ENCODE measurements at places on chromosomes 12 and 14.

DNA sequence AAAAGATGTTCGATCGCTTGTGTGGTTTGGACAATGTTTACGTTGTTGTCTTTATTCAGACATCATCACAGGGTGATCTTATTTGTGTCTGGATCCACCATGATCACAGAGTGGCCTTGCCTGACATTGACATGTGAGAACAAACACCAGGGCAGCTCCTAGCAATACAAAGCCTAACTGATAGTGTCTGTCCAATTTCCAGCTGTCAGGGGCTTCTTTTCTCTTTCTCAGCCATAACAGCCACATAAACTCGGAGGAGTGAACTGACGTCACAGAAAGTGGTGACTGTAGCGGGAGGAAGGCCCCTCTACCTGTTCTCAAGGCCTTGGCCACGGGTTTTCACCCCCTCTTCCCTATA, 5.8 kb upstream of the SLC6A13 start:
- no peak for DNase-seq

- no peak for DNase-seq
These were observed 653.9 kb upstream of the TMEM132C start for GRCh38 chr12:127613056-127613455.

DNA sequence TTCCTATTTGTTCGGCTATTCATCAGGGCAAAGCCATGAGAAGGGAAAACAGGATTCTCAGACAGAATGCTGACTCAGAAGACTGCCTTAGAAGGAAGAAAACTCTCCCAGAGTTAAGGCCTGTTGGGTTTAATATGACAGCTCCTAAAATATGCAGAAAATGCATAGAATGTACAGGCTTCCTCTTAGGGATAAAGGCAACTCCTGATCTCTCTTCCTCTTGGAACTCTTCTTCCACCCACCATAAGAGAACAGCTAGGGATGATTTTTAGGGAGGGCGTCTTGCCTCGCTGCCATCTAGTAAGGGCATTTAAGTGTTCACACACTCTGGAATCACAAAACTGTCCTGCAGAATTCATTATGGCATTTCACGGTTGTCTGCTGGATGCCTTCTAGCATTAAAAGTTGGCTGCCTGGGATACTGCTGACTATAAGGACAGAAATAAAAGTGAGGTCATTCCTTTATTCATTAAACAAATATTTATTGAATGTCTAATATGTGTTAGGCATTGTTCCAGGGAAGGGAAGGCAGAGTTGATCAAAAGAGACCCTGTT, 73.7 kb downstream of the DCAF5 start:
- DNase-seq = no peak

- DNase-seq = no peak
These were observed 163.6 kb downstream of the BRMS1L start for GRCh38 chr14:35989736-35990135.

DNA sequence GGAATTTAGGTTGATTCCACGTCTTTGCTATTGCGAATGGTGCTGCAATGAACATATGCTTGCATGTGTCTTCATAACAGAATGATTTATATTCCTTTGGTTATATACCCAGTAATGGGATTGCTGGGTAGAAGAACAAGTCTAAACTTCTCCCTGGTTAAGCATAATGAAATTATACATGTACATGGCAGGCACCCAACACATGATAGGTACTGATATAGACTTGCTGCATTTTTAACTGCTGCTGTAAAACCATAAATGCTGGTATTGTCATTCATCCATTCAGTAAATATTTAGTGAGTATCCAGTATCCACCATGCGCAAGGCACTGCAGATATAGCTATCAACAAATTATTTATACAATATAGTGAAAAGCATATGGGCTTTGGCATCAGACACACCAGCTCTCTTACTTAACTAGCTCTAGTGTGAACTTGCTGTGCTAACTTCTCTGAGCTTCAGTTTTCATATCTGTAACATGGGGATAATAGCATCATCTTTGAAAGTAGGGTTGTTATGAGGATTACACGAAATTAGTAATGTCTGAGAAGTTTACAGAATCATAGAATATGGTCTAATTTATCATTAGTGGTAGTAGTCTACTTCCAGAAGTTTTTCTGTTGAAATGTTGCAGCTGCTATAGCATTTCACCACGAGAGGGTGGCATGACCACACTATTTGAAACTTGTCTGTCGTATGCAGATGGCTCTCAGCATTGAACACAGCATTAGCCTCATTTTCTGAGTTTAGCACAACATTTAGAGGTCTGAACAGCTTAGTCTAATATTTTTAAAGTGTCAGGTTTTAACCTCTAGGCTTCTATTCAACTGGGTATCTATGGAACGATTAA, 32.0 kb upstream of the SEL1L start:
- no peak for DNase-seq

DNA sequence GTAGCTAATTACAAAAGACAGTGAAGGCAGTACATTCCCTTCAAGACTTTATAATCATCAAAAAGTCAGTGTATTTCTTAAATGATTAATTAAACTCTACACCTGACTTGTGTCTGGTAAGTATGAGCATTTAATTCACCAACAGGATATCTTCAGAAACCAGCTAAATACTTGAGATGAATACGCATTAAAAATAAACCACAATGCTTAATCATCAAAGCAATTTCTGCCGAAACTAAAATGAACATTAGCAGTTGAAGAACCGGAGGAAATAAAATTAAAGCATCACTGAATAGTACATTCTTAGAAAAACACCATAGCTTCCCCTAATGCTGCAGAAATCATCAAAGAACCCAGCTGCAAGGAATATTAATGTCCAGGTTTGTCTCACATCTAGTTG, 32.7 kb downstream of the SLC25A21 start:
- DNase-seq = no peak

DNA sequence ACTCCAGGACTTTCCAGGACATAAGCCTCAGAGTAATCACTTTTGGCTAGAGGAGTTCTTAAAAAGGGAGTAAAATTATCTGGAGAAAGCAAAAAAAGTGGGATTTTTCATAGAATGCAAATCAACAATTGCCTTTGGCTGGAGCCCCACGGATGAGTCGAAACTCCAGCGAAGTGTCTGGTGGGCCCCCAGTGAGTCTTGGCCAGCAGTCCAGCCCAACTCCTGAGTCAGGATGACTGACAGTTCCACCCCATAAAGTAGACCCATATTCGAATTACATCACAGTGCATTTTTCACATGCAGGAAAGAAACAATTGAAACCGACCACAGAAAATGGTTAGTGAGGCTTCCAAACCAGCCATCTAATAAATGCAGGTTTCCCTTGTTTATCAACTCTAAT, 265.7 kb downstream of the BCL11B start:
- DNase-seq = no peak

DNA sequence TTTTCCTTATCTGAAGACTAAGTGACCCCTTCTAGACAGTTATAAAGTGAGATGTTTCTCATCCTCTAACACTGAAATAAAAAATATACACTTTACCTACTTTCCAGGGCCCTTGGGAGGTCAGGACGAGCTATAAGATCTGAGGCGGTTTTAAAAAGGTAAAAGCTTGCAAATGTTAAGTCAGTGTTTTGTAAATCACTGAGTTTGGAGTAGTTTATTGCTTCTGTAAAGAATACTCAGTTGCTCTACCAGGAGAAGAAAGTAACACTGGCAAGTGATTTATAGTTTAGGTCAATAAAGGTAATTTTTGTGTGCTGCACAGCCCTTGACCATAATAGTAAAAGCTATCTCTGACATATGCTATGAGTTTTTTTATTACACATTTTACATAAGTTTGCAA, 584.5 kb downstream of the TMTC2 start:
- no peak for DNase-seq

- DNase-seq = no peak
These were observed 5.5 kb downstream of the C12orf71 start for GRCh38 chr12:27076928-27077327.

- no peak for DNase-seq
These were observed 25.9 kb upstream of the BLTP3B start for GRCh38 chr12:100168562-100168961.

DNA sequence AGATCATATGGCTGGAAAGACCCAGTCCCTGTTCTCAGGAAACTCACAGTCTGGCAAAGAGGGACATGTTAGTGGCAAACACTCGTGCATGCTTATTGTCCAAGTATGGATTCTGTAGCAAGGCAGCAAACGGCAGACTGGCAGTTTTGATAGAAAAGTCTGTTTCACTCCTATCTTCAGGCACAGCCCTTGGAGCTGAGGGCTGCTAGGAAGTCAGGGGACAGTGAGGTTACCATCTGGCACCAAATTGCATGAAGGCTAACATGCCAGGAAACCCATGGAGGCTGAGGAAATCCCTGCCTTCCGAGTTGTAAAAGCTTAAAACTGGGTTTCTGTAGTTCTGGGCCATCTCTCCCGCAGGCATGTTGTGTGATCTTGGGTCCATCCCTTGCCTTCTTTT, 32.9 kb downstream of the CALM1 start:
- DNase-seq = no peak

DNA sequence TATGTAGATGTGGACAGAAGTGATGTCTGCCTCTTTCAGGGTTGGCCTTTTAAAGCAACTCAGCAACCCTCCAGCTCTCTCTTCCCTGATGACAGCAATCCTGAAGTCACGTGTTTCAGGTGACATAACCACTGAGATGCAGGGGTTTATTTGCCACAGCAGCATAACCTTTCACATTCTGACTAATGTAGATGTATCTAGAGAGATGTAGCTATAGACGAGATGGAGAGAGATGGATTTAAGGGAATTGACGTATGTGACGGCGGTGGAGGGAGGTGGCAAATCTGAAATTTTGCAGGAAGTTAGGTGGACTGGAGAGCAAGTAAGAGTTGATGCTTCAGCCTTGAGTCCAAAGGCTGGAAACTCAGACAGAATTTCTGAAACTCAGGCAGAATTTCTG, 126.0 kb downstream of the ZFP36L1 start:
- no peak for DNase-seq

DNA sequence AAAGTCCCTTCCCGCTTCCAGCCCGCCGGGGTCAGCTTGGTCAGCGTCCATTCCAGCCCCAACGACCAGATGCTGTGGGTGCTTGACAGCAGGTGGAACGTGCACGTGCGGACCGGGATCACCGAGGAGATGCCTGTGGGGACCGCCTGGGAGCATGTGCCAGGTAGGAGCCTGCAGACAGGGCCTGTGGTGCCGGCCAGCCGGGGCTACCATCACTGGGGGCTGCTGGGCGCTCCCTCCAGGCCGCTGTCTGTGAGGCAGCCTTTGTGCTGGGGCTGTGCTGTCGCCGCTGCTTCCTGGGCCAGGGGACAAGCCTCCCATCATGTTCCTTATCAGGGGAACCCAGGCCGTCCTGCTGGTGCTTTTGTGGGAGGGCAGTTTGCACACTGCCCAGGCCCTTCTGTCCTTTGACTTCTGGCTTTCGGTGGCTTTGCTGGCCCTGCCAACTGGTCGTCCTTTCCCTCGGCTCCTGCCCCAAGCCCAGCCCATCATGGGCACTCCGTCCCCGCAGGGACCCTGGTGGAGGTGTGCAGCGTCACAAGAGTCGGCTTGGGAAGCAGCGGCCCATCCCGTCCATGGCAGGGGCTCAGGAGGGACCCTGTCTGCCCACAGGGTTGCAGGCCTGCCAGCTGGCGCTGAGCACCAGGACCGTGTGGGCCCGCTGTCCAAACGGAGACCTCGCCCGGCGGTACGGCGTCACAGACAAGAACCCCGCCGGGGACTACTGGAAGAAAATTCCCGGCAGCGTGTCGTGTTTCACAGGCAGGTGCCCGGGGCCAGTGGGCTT, 12.4 kb downstream of the ANKRD9 start:
- DNase-seq = no peak

GRCh38 chr12:18400186-18400585, 138.9 kb downstream of the PIK3C2G start:
- no peak for DNase-seq
